Stimulated activated CD8-positive, alpha-beta memory T cell treated with anti-CD3 and anti-CD28 coated beads, Interleukin-15, amount 100 ng/mL, for 24 hours (primary cell): ENCODE measurements at places on chromosomes 4 and X.

- DNase-seq = no peak
These were observed 28.4 kb upstream of the CT47A1 start for GRCh38 chrX:121013897-121014455.

- no peak for DNase-seq
These were observed 118.8 kb downstream of the ZNF827 start for GRCh38 chr4:145819853-145820181.

DNA sequence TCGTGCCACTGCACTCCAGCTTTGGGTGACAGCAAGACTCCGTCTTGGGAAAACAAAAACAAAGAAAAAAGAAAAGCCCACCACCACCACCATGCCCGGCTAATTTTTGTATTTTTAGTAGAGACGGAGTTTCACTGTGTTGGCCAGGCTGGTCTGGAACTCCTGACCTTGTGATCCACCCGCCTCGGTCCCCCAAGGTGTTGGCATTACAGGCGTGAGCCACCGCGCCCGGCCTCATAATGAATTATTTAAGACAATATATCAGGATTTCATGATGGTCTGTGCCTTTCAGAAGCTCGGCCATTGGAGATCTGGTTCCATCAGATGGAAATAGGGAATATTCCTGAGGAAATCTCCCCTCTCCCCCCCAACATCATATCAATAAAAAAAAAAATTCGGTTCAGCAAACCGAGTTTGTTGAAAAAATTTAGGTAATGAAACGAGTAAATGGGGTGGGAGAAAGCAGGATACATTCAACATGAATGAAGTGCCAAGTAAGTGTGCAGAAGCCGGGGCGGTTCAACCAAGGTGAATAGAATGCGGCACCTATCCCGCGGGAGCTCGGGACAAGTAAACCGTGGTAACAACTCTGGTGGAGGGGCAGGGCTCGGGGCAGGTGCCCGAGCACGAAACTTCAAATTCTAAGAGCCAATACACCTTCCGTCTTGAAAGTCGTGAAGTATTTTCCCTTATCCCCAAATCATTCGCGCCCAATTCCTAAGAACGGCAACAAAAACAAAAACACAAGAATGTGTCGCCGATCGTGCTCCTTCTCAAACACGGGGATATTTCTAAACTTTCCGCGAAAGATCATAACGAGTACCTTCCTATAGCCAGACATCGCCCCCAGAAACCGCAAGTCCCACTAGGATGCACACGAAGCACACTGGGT, 773 bp upstream of the TXLNG start:
- DNase-seq = no peak

DNA sequence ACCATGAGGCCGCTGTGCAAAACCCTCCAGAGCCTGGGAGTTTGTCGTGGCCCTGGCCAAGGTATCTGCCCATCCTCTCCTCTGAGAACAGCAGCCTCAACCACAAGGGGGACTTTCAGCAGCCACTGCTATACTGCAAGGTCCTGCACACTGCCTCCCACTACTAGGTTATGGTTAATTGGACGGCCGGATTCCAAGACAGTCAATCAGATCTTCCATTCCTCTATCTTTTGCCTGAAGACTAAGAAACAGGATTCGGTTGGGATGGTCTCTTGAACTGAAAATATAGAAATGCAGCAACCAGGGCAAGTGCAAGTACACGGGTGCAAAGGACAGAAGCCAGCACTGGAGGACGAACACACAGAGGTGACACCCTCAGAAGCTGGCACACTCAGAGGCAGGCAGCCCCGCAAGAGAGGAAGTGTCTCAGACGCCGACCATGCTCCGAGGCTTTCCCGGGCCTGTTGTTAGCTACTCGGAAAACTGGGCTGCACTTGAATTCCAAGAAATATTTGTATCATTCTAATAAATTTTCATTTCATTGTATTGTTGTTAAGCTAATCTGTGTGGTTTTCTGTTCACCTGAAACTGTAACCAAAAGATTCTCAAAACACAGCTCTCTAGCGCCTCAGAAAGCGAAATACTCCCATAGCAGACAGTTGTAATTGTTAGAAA, 63.3 kb downstream of the AFAP1 start:
- DNase-seq = no peak

DNA sequence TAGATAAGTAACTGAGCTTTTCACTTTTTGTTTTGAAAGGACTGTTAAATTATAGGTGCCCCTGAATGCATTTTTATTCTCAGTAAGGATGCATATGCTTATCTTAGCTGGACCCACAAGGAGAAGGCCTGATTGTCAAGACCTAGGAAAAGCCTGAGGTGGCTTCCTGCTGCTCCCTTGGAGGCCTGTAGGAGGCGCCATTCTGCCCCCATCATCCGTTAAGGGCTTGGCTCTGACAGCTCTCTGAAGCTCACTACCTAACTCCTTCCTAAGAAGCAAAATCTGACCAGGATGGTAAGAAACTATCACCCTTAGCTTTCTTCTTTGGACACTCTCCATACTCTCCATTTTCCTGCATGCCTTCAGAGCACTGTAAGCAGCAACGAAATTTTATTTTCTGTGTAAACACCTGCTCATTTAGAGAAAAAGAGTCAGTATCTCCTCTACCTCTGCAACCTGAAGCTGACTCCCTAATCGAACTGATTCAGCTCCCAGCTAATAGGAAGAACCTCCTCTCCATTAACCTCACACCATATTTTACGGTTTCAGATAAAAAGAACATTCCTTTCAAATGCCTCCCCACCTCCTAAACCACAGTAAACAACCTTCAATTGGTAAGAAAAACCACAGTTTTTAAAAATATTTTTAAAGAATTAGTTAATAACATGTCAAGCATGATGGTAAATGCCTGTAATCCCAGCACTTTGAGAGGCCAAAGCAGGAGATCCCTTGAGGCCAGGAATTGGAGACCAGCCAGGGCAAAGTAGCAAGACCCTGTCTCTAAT, 73.4 kb upstream of the EDNRA start:
- DNase-seq = no peak

GRCh38 chr4:174794543-174795094, 34.4 kb downstream of the GLRA3 start:
- no peak for DNase-seq

GRCh38 chr4:76623217-76624045, 188.4 kb downstream of the SHROOM3 start:
- DNase-seq = no peak

- DNase-seq = no peak
These were observed 13.8 kb downstream of the GPM6B start for GRCh38 chrX:13803116-13803515.

- DNase-seq = no peak
These were observed 43.8 kb downstream of the TNIP2 start for GRCh38 chr4:2712261-2712842.

DNA sequence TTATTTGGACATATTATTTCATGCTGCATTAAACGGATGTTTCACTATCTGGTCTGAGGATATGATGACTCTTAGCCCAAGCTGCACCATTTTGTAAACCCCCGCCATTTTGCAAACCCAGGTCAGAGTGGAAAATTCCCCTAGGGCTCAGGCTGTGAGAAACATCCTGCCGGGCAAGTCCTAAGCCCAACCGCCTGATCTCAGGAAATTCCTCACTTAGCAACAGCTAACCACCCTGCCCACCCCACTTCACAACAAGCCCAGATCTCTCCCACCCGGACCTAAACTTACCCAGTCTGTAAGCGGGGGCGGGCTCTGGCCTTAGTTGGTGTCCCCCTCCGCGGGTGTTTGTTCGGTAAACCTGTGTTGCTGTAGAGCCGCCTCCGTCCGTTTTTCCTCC, 2747.1 kb downstream of the PCDH7 start:
- DNase-seq = no peak

DNA sequence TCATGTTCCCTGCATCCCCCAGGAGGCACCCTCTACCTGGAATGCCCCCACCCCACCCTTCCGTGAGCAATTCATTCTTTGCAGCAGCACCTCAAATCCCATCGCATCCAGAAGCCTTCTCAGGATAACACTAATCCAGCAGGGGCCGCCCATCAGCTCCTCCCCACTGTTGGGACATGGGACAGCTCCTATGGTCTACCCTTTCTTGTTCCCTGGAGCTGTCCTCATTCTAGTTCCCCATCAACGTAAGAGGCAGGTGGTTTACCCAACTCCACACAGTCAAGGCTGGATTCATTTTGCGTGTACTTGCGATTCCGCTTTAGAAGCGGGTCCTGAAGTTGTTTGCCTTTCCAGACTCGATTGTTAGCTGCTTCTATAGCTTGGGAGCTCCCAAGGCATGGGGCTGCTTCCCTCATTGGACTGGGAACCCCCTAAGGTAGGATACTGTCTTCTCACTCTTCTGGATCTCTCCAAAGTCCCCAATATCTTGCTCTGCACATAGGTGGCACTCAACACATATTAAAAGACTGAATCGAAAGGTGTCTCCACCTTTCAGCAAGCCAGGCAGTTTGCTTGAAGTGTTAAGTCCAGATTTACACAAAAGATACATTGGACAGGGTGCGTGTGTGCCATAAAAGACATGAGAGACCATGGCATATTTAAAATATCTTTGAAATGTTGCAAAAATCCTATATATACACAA, 942 bp upstream of the APLN start:
- no peak for DNase-seq
